ENCODE measurements at places on chromosomes 7 and 10.

- no peak for DNase-seq
These were observed 137.9 kb upstream of the HDAC9 start for GRCh38 chr7:18357691-18358090.

- DNase-seq, result no peak
These were observed 16.9 kb upstream of the TSPAN14 start for GRCh38 chr10:80437227-80437626.

DNA sequence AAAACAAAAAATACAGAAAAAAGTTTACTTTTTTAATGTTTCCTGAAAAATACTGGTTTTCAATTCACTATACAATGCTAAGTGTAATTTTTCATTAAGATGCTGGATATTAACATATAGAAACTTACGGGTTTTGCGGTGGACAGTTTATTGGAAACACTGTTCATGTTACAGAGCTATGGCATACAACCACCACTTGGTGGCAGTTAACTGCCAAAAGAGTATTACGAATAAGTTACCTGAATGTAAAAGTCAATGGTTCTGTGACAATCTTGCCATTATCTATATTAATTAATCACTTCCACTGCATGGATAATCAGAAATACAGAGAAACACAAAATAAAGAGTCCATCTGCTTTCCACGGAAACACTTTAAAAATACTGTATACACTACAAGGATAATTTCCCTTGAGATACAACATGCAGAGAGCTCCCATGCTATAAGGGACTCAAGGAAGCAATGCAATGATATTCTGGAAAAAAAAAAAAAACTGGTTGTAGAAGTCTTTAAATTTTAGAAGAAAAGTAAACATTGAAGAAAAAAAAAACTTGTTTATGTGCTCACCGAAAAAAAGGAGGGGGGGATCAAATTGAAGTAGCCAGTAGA is 97.0 kb downstream of the TPK1 start:
- peak; percentile 57 for DNase-seq

DNA sequence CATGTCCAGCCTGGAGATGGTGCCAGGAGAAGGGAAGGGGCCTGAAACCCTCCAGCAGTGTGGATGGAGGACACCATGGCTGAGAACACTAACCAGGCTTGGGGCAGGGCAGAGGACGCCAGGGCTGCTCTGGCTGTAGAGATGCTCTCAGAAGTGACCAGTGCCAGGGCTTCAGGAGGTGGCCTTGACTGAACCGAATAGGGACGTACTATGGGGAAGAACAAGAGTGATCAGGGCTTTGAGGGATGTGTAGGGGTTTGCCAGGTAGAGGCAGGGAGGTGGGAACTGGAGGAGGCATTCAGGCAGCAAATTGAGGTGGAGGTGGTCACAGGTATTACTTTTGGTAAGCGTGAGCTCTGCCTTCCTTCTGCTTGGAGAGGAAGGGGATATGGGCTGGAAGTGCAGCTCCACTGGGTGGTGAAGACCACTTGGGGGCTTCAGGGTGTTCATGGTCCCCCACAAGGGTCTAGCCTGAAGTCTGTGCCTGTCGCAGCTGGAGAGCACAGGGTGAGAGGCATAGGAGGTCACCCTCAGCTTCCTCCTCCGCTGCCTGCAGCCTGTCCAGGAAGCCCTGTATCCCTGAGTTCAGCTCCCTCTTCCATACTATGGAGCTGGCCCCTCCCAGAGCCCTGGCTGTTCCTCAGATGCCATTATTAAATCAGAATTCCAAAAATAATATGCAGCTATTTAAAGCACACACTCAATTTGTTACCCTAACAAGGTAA is 27.8 kb downstream of the ADCY1 start:
- no peak for DNase-seq

DNA sequence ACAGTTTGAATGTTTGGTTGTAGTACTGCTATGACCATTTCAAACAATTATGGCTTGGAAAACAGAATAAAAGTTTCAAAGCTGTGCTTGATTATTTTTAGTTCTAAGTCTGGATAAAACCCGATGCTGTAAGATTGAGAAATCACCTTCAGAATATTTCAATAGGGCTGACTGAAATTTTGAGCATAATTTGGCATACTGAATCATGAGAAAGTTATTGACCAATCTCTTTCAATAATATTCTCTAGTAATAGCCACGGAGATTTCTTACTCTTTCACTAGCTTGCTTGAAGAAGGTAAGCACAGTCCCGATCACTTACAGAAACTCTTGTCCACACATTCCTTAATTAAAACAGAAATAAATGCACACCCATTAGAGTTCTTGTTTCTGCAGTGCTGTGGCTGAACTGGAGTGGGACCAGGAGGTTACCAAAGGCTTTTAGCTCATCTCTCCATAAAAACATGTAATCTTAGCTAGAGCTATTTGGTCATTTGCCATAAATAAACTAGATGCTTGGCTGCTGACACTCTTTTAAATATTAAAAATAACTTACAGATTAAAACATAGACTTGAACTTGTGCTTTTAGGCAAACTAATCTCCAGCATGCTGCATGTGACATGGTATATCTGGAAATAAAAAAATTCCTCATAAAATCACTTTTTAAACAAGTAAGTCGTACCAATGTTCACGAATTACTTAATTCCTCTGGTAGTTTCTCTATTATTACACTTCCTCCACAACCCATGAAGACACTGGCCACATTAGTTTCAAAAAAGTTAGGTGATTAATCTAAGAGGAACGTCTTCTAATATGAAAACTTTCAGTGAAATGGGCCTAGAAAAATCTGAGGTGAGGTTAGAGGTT is 97.8 kb downstream of the AGMO start:
- DNase-seq, result no peak

DNA sequence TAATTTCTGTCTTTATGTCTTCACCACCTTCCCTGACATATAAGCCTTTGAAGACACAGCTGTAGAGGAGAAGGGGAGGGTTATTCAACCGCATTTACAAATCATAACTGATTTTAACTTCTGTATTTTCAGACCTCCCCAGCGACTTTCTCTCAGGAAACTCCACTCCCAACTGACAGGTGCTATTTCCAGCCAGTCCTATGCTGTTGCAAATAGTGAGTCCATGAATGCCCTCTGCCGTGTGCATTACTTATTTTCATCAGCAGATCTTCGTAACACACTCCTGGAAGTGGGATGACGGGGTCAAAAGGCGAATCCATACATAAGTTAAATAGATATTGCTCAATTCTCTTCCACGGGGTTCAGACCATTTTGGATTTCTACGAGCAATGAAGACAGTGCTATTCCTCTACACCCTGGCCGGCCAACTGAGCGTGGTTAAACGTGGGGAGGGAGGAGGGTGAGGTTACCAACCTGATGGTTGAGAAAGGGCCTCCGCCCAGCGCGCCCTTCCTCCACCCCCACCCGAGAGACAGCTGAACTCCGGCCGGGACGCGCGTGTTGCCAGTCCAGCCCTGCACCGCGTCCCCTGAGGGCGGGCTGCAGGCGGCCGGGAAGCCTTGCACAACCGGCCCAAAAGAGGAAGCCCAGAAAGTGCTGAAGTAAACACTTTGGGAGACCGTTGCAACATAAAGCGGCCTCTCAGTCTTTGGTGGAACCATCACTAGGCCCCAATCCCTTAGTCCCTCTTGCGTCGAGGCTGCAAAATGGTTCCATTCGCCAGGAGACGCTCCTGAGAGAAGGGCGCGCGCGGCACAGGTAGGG is at the start of gene APBB1IP:
Gene APBB1IP (plus strand): TSS at position 705 of the 825 bp plus-strand sequence. CDS start 53,986 bp downstream, outside the sequence.
- peak; percentile 55 for DNase-seq

DNA sequence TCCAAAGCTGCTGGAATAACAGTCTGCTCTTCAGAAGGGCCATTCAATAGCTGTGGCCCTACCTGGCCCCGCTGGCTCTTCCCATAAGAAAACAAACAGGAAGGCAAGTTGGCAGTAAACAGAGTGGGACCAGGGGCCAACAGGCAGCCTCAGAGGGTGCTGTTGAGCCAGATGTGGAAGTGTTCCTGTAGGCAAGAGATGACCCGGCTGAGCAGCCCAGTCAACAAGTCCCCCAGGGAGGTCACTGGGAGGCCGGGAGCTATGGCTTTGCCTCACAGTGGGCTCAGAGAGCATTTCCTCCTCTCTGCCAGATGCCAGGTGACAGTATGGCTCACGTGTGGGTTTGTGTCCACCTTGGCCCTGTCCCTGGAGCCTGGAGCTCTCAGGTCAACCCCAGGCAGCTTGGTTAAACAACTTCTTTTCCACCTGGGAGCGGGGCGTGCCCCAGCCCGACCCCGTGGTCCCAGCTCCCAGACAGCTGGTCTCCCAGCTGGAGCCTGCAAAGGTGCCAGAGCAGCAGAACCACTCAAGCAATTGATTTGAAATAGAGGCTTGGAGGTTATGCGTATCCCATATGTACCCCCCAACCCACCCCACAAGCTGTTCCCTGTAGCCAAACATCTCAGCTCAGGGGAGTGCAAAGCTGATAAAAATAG is 33.8 kb upstream of the LOXL4 start:
- DNase-seq, result no peak

- no peak for DNase-seq
These were observed 80.0 kb downstream of the ZNF277 start for GRCh38 chr7:112286250-112287086.

GRCh38 chr10:571688-572451 is 117.6 kb downstream of the DIP2C start:
- DNase-seq, result no peak

DNA sequence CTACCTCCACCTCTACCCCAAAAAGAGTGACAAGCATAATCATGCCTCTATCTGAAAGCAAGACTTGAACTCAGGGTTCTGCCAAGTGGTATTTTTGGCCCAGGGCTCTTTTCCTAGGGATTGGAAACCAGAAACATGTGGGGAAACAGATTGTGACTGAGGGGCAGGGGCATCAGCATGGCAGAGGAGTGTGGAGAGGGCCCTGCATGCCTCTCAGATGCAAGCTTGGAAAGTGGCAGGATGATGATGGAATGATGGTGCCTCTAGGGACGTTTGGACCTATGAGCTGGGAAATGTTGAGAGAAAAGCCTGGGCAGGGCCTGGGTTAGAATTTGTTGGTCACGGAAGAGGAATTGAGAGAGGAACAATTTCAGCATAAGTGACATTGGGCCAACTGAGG is 78.4 kb upstream of the LEP start:
- no peak for DNase-seq

- DNase-seq, result no peak
These were observed 1.8 kb downstream of the STMP1 start for GRCh38 chr7:135664046-135664589.

DNA sequence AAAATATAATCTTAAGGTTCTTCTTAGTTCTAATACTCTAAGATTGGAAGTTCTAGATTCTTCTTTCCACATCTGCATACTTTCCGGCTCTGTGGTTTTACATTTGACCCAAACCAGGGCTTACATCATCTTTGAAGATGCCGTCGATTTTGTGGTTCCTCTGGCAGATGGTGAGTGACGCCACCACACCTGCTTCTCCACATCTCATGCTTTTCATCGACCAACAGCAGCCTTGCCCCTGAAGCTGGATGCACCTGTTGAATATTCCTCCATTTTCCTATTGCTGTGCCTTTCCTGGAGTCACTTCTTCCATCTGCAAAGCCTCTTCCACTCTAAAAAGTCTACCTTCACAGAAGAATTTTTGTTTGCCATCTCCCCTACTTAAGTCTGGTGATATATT is 121.3 kb downstream of the PRKCQ start:
- no peak for DNase-seq

DNA sequence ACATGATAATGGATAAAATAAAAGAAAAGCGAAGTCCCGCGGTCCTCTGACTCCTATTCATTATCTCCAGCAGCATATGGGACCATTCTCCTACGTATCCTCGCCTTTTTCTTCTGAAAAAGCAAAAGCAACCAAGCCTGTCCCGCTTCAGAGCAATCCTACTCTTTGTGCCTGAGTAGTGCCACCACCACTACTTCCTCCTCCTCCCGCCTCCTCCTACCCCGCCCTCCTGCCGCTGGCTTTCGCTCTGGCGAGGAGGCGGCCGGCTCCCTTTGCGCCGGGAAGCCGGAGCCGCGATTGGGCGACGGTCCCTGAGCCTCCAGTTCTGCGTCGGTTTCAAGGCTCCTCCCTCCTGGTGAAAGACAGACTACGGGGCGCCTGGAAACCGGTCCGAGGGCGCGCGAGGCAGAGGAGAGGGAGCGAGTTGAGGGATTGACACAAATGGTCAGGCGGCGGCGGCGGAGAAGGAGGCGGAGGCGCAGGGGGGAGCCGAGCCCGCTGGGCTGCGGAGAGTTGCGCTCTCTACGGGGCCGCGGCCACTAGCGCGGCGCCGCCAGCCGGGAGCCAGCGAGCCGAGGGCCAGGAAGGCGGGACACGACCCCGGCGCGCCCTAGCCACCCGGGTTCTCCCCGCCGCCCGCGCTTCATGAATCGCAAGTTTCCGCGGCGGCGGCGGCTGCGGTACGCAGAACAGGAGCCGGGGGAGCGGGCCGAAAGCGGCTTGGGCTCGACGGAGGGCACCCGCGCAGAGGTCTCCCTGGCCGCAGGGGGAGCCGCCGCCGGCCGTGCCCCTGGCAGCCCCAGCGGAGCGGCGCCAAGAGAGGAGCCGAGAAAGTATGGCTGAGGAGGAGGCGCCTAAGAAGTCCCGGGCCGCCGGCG is at the start of gene FZD1:
Gene FZD1 (plus strand): TSS at position 388 of the 878 bp plus-strand sequence. CDS start 448 bp downstream, at position 836.
- peak; percentile 34 for DNase-seq

DNA sequence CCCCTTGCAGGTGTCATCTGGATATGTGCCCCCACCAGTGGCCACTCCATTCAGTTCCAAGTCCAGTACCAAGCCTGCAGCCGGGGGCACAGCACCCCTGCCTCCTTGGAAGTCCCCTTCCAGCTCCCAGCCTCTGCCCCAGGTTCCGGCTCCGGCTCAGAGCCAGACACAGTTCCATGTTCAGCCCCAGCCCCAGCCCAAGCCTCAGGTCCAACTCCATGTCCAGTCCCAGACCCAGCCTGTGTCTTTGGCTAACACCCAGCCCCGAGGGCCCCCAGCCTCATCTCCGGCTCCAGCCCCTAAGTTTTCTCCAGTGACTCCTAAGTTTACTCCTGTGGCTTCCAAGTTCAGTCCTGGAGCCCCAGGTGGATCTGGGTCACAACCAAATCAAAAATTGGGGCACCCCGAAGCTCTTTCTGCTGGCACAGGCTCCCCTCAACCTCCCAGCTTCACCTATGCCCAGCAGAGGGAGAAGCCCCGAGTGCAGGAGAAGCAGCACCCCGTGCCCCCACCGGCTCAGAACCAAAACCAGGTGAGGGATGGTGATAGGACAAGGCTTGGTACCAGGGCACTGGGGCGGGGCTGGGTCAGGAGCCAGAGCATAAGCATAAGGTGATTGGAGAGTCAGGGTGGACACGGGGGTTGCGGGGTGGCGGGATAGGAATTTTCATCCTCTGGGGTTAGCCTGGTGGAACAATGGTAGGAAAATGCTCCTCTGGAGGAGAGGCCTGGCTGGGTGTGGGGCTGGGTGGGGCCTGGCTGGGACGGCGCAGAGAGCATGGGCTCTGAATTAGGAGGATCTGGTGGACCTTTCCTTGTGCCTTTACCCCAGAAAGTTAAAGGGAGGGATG is 1.9 kb downstream of the ZYX start:
- DNase-seq, result no peak

All from CD4-positive, alpha-beta T cell treated with Interleukin-2 at 100 ng/mL for 4 hours (primary cell).